ENCODE measurements at places on chromosomes 3 and 15.

- DNase-seq: no peak
Measured at GRCh38 chr3:101379658-101380376, 59.4 kb upstream of the IMPG2 start.

GRCh38 chr3:81308306-81308705 lies 453.1 kb downstream of the GBE1 start:
- DNase-seq: no peak

GRCh38 chr15:60697750-60698149 lies 218.8 kb upstream of the ICE2 start:
- no peak for DNase-seq

DNA sequence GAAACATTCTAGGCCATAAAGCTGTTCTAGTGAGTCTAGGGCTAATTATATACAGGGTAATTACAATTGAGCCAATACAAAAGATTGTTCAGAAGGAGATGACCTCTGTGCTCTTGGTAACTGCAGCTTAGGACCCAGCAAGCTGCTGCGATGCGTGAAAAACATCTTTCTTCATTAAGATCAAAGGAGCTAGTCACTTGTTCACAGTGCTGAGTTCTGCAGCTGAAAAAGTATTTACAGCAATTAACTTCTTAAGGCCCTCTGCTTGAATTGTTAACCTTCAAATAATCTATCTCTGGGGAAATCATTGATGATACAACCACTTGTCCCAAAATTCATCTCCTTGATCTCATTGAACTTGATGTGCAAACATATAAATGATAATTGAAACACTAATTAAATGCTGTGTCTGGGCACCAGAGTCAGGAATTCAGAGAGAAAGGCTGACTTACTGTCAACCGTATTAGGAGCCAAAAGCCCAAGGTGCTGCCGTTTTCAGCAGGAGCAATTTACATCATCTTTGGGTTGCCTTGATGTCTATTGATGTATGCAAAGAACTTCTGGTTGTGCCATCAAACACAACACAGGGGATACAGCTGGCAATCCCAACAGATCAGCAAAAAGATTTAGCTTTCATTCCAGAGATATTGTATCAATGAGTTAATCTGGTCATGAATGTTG lies 213.0 kb downstream of the NECTIN3 start:
- no peak for DNase-seq

DNA sequence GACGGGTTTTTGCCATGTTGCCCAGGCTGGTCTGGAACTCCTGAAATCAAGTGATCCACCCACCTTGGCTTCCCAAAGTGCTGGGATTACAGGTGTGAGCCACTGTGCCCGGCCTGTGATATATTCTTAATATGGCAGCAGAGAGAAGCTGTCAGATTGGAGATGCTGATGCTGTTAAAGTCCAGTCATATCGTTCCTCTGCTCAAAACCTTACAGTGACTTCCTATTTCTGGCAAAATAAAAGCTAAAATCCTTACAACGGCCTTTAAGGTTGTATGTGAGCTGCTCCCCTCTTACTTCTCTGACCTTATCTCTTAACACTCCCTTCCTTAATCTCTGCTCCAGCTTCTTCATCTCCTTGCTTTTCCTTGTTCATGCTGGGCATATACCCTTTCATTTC lies 26.6 kb upstream of the MGA start:
- no peak for DNase-seq

- no peak for DNase-seq
Measured at GRCh38 chr3:24272408-24272807, 222.2 kb downstream of the THRB start.

DNA sequence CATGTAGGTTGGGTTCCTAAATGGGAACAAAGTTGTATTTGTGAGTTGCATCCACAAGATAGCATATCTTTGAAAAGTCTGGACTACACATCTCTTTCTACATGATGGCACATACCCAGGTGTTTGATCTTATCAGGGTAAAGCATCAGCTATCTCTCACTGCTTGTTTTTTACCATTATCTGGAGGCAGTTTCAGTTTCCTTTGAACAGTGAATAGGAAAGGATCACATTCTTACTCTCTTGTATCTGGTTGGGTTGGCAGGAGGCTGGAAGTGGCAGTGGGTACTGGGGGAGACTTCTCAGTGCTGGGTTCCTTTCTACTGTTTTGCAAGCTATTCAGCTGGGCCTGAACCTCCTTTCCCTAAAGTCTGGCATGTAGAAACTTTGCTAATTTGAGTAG lies 4.1 kb downstream of the CEMIP start:
- DNase-seq: no peak

DNA sequence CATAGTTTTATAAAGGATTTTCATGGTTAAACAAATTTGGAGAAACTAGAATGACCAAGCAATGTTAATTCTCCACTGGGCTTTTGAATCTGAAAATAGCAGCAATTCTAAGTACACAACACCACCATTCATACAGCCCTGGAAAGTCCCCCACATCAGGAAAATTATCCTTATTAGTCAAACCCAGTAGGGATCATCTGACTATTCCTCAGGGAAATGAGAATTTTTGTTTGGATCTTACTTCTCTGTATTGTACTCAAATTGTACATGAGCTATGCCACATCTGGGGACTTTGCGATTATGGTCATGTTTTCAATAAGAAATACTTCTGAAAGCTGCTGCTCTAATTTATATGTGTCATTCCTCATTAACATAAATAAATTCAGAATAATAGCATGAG lies 46.0 kb downstream of the RARB start:
- DNase-seq: no peak

GRCh38 chr15:35768949-35769348 lies 223.0 kb upstream of the DPH6 start:
- DNase-seq: no peak

DNA sequence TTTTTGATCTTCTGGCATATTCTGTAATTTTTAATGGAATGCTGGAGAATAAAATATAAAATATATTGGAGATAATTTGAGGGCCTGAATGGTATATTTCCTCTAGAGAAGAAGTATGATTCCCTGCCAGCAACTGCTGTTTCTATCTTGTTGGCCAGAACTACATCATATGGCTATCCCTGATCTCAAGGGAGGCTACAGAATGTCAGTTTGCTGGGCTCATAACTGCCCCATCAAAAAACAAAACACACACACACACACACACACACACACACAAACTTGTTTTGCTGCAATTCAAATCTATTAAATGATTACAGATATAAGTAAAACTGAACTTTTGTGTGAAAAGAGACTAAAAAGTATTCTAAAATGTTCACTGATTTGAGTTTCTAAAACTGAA lies 51.0 kb downstream of the RASA2 start:
- no peak for DNase-seq

GRCh38 chr3:11847607-11848006 lies 922 bp upstream of the TAMM41 start:
- DNase-seq: no peak

- no peak for DNase-seq
Measured at GRCh38 chr3:104132566-104133403, 1233.9 kb upstream of the ALCAM start.

- DNase-seq: no peak
Measured at GRCh38 chr3:149018247-149018646, 26.9 kb downstream of the GYG1 start.

DNA sequence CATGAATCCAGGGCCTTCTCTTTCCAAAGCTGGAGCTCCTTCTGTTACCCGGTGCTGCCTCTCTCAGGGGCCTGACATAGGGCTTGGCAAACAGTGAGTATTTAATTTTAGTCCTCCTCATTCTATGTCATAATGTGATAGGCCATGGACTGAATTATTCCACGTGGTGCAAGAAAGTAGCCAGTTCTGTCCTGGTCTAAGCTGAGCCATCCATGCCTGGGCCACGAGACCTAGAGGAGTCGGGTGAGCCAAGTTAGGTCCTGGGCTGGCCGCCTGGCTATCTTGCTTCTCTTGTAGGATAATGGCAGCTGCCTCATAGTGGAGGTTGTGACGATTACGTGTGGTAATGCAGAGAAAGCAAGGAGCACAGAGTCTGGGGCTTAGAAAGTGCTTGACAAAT lies 170.6 kb downstream of the FAM43A start:
- DNase-seq: no peak

- no peak for DNase-seq
Measured at GRCh38 chr3:113086560-113087461, 96.0 kb downstream of the GTPBP8 start.

DNA sequence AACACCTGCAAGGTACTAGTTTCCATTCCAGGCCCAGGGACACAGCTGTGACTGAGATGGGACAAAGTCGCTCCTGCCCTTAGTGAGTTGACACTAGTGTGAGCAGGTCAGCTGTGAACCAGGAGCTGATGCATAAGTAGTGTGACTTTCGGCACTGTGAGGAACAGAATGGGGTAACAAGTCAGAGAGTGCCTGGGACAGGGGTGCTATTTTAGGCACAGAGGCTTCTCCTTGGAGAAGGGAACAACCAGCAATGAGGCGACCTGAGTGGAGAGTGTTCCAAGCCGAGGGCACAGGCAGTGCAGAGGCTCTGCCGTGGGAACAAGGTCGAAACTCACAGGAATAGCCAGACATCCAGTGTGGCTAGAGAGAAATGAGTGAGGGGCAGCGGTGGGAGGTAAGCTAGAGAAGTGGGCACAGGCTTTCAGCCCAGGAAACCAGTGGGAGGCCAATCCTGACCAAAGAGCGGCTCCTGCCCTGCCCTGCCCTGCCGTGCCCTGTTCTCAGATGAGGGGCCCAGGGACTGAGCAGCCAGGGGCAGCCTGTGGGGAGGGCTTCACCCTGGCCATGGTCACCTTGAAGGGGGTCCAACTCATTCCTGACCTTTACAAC lies 14.2 kb downstream of the DNAH1 start:
- no peak for DNase-seq

GRCh38 chr15:66619152-66619903 lies 53.5 kb upstream of the LCTL start:
- peak; percentile 85 for DNase-seq

DNA sequence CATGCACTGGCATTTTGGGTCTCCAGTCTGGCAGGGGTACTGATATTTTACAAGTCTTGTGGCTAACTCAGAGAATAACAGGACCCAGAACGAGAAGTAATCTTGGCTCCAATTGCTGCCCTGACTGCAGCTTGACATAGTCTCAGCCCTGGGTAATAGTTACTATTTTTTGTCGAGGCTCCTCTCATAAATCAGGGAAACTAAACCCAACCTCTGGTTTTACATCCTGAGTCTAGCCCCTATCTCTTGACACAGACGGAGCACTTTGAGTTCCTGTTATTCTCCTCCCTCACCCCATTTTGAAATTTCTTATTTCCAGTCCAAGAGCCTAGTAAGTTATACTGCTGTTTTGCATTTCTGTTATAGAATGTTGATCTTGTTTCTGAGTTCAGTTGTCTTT lies 276.1 kb upstream of the GOLIM4 start:
- DNase-seq: no peak

- DNase-seq: no peak
Measured at GRCh38 chr15:25987638-25988037, 124.5 kb upstream of the ATP10A start.

- DNase-seq: no peak
Measured at GRCh38 chr3:20055842-20056241, 15.6 kb downstream of the KAT2B start.

- DNase-seq: no peak
Measured at GRCh38 chr3:139794469-139795265, 116.9 kb upstream of the NMNAT3 start.

DNA sequence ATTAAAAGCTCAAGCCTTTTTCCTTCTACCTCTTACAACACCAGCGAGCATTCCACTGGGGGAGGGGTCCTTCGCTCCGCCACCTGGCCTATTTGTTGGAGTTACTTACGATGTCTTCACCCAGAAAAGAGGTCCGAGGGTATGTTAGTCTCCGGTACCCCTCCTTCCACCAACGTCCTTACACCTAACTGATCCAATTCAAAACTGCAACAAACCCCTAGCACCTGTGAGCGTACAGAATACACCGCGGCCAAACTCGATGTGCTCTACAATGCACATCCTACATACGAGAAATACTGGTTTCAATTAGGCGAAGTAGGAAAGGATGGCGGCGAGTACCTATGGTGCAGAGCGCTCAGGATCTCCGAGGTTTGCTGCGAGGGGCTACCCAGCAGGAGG lies 944 bp downstream of the SLITRK3 start:
- peak; percentile 19 for DNase-seq

- no peak for DNase-seq
Measured at GRCh38 chr3:183502237-183503181, 53.0 kb downstream of the KLHL6 start.

DNA sequence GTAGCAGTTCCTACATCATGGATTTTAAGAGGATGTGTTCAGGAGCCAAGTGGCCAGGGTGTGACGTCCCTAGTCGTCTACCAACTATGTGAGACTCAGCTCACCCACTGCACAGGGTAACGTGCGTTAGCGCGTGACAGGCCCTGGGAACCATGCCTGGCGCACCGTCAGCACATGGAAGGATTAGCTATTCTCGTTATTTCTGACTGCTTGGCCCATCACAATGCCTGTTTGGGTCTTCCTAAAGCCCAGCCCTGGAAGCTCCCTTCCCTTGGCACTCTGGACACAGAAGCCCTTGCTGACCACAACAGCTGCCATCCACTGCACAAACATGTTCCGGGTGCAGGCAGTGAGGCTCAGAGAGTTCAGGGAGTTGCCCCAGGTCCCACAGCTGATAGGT lies 91.0 kb upstream of the RPL32 start:
- DNase-seq: no peak

DNA sequence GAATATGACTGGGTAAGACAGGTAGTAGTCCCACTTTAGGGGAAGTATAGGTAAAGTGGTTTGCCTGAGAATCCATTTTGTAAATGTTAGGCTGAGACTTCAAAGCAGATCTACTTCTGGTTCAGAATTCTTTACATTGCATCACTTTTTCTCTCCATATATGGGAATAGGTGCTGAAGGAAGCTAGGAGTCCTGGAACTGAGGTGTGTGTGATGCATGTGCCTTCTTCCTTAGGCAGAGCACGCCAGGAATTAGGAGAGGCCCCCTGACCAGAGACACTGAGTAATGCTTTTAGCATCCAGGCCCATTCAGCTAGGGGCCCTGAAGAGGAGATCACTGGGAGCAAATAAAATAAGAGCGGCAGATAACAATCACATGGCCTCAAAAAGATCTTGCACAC lies 69.2 kb upstream of the DCP1A start:
- DNase-seq: no peak

GRCh38 chr3:58628823-58629562 lies 37.6 kb downstream of the FAM3D start:
- peak; percentile 86 for DNase-seq

GRCh38 chr3:4804161-4805058 lies 174.8 kb upstream of the BHLHE40 start:
- no peak for DNase-seq

- DNase-seq: no peak
Measured at GRCh38 chr15:45225506-45226273, 26.3 kb upstream of the SLC28A2 start.

- DNase-seq: no peak
Measured at GRCh38 chr3:160049565-160049964, 60.9 kb downstream of the IL12A start.

DNA sequence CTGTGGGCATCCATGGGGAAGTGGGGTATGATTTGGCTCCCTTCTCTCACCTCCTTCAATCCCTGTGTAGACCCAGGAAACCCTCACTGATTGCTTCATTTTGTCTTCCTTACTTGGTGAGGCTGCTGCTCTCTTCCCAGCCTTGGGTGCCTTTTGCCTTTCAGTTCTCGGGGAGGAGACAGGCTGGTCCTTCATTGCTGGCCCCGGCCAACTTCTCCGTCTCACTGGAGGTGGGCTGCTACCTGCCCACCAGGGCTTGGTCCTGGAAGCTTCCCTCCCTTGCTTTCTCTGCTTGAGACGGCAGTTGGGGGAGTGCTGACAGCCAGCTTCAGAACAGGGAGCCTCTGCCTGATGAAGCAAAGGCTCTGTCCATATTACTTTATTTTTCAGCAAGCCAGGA lies 4.7 kb downstream of the FOXL2 start:
- no peak for DNase-seq
